ENCODE measurements at places on chromosomes 2 and 18.

DNA sequence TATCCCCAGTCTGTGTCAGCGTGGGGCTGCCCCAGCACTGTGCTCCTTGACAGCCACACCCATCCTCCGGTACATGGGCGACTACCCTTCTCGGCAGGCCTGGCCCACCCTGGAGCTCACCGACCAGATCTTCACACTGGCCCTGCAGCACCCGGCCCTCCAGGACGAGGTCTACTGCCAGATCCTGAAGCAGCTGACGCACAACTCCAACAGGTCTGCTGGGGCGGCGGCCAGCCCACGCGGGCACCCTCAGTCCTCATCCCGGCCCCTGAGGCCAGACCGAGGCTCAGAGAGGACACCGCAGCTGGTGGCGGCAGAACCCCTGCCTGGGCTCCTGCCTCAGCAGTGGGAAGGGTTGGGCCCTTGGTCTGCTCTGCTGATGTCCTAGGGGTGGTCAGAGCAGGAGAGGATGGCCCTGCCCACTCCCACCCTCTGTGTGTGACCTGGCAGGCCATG is 14.4 kb upstream of the GPR17 start:
- no peak for DNase-seq

GRCh38 chr2:10385501-10385900 is 62.6 kb downstream of the ODC1 start:
- DNase-seq: no peak

DNA sequence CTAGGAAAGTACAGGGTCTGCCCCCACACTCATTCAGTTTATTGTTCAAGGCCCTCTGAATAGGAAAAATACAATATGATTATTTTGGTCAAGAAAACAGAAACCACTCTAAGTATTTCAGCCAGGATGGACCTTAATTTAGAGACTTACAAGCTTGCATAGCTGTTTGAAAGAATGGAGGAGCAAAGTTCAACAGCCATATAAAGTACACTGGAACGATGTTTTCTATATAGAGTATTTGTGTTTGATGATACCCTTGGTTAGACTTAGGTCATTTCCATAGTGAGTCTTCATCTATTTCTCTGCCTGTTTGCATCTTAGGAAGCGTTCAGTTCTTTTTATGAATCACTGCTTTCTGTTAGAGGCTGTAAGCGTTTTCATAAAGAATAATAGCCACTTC is 366.2 kb downstream of the NUP35 start:
- no peak for DNase-seq

- DNase-seq: no peak
Measured at GRCh38 chr2:121570667-121571055, 40.0 kb downstream of the RNU4ATAC start.

GRCh38 chr2:42513252-42513918 is 19.6 kb upstream of the KCNG3 start:
- DNase-seq: no peak
